ENCODE measurements at places on chromosomes 3 and 15.
A peak's percentile ranks its signal among the peaks of the same experiment; 100 is the strongest.

- DNase-seq = peak; percentile 12
Observed at GRCh38 chr3:24305795-24306467, 188.7 kb downstream of the THRB start.

DNA sequence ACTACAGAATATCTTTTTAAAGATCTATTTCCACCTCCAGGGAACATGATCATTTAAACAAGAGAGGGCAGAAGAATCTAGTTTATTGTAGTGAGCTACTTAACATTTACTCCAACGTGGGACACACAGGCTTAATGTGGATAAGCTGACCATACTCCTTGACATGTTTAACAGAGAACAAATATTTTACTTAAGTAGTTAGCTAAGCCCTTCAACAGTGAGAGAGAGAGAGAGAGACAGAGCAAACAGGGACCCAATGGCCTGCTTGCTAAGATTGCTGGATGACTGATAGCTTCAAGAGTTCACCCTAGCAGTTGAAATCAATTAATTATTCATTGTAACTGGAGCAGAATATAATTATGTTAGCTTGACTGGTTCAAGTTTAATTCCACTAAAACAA is 158.6 kb downstream of the ADAM10 start:
- no peak for DNase-seq

GRCh38 chr3:12961007-12961696 is 112.1 kb downstream of the IQSEC1 start:
- no peak for DNase-seq

DNA sequence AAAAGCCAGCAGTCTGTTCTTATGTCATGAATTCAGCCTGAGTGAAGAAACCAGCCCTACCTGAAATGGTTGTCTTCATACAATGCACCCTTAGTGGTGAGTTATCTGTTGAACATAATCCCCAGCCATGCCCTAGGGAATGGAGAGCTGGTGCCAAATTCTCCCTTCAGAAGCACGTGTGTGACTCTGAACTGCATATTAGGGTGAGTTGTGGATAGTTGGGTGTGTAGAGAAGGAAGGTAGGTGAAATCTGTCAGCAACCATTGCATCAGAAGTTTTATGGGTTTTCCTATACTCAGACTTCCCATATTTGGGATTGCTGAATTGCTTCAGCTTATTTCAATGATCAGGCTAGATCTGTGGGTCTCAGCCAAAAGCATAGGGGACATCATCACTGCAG is 46.5 kb upstream of the TP63 start:
- no peak for DNase-seq

DNA sequence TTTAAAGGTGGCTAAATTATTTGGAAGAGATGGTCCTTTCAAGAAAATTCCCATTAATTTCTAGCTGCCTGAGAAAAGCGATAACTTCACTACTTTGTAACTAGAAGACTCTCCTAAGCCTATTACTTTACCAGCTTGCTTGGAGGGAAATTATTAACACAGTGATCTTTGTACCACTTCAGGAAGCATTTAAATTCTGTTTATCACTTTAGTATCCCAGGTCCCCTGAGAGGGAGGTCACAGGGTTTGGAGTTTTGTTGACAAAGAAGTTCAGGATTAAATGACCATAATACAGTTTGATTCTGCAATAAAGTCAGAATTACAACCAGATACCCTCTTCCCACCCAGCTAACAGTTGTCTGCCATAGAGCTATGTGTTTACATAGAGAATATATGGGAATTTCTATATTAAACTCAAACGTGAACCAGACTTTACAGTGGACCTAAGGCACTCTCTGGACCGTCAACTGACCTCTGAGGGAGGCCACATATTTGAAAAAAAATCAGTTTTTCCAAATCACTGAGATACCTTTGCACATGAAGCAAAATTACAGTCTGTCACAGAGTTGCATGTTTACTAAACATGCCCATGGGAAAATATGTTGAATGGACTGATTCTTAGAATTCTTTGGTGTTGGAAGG is 3.0 kb downstream of the SLC27A2 start:
- DNase-seq = no peak

Measured in GM23248 (cell line).